ENCODE measurements at places on chromosomes 11 and 22.

DNA sequence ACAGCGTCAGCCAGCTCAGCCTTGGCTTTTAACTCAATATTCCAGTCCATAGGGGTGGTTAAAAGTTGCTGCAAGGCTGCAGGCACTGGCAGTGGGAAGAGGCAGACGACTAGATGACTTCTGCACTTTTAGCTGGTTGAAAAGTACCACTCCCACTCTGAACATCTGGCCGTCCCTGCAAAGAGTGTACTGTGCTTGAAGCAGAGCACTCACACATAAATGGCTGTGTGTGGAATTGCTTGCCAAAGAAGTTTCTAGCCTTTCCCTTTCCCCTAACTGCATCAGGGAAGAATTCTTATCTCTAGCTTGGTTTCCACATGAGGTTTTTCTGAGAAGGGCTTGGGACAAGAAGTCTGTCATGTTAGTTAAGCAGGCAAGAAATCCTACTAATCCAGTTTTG lies 5.1 kb upstream of the PHLDB1 start:
- DNase-seq, result no peak

DNA sequence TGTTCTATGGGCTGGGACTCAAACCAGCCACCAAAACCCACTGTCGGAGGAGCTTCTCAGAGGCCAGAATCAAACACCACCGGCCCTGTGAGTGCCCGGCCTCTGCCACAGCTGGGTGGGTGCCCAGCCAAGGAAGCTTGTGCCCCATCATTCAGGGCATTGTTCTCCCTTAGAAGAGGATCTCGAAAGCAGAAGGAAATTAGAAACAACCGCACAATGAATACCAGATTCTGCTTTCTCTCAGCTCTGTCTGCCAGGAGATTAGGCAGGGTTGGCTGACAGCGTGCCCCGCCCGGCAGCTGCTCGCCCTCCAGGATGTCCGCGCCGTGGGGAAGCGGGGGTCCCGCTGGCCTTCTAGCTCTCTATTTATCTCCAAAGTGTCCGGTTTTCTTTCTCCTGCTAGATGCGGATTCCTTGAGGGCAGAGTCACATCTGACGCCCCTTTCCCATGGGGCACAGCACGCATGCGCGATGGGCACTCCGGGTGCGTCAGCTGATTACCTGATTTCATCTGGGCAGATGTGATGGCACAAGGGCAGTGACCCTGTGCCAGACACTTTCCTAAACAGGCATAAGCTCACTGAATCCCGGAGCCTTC lies 25.5 kb downstream of the SCGB1A1 start:
- no peak for DNase-seq

DNA sequence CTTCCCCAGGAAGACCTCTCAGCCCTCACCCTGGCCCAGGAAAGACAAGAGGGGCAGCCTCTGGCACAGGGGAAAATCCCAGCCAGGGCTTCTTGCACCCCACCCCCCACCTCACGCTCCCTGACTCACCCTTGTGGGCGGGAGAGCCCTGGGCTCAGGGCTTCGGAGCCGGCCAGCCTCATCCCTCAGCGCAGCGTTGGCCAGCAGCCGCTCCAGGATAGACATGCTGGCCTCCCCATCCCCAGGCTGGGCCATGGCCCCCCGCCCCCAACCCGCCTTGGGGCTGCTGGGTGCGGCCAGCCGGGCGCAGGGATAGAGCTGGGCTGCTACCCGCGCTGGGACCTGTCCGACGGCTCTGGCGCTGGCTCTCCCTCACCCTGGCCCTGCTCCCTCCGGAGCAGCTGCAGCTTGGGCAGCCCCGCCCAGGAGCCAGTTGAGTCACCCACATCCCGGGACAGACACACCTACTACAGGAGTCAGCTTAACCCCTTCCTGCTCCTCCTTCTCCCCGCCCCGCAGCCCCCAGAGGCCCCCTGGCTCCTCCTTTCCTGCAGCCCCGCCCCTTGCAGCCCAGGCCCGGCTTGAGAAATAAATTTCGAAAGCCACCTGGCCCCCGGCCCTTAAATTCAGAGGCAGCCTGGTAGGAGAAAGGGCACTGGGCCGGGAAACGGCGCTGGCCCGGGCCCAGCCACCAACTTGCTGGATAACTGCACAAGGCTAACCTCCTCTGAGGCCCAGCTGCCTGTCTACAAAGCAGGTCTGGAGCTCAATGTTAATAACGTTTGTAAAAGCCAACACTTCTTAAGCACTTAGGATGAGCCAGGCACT lies 13.4 kb downstream of the TNKS1BP1 start:
- DNase-seq, result peak; percentile 96

GRCh38 chr22:44086271-44087088 lies 62.4 kb downstream of the PARVB start:
- peak; percentile 37 for DNase-seq

- no peak for DNase-seq
These were observed 1635.2 kb downstream of the FAM181B start for GRCh38 chr11:81098471-81098870.

DNA sequence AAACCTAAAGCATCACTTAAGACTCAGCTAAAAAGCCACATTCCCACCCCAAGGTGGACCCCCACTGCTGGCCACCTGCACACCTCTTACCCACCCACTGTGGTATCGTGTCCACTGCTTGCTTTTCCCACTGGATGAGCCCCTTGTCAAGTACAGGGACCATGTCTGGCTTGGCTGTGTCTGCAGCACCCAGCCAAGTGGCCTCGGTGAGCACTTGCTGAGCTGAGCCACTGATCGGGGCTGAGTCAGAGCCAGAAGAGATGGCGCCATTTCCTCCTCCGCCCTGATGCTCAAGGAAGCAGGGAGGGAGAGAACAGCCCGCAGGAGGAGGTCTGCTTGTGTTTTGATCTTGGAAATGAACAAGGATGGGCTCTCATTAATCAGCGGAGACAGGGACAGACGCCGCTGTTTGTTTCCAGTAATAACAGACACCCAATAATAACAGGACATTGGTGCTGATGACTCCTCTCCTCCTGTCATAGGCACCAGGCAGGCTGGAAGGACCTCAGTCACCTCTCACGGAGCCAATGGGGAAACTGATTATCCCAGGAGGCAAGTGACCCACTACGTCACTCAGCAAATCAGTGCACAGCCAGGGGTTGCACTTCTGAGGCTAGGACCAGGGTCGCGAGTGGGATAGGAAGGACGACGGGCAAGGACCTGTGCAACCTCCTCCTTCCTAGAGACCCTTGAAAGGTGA lies 85.2 kb upstream of the RTL6 start:
- no peak for DNase-seq

GRCh38 chr11:111452817-111453552 lies 59.2 kb downstream of the BTG4 start:
- no peak for DNase-seq

GRCh38 chr11:4191031-4191571 lies 96.5 kb downstream of the RRM1 start:
- no peak for DNase-seq

DNA sequence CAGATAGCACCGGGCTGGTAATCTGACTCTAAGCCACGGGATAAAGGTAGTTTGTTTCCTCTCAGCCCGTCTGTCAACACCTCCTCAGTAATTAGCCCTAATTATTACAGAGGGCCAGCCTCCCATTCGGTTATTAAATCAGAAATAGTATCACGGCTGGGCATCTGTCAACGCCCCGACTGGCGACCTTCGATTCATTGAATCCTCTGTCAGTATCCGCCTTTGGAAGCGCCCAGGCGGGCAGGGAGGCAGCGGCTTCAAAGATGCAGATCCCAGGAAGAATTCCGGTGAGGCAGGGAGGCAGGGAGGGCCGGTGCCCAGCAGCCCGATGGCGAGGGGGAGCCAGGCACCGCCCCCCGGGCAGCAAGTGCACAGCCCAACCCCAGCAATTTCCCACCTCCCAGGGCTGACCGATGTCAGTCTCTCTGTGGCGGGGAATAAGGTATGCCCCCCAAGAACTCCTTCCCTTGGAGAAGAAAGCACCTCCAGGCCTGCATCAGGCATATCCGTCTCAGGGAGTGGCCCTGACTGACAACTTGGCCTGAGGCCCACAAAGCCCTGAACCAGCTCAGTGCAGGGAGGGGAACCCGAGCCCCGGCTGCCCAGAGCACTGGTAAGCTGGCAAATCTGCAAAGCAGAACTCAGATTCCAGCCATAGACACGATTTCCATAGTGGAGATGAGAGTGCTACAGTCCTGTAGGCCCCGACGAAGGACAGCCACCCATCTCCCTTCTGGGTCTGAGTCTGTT lies 11.4 kb downstream of the GNB1L start:
- no peak for DNase-seq

- DNase-seq, result peak; percentile 58
These were observed 6.8 kb downstream of the ST14 start for GRCh38 chr11:130166457-130166784.

- DNase-seq, result no peak
These were observed 85.9 kb upstream of the SNX19 start for GRCh38 chr11:131002145-131002544.

- DNase-seq, result no peak
These were observed 24.1 kb downstream of the IRAG1 start for GRCh38 chr11:10669258-10670033.

- no peak for DNase-seq
These were observed 173.3 kb upstream of the SYT13 start for GRCh38 chr11:45459491-45459890.

DNA sequence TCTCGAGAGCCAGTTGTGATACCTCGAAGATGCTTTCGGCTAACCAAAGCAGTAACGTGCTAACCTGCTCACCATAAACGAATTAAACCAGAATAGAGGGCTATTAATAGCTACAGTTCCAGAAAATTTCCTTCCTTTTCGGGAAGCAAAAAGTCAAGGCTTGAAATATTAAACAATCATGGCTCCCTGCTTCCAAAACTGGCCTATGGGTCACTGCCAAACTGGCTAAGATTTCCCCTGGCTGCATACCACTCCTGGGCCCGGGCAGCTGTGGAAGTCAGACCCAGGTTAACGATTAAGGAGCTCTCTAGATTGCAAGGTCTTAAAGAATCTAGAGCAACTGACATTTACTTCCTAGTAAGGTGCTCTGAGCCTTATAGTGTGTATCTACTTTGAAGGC lies 1.7 kb downstream of the AMOTL1 start:
- no peak for DNase-seq

DNA sequence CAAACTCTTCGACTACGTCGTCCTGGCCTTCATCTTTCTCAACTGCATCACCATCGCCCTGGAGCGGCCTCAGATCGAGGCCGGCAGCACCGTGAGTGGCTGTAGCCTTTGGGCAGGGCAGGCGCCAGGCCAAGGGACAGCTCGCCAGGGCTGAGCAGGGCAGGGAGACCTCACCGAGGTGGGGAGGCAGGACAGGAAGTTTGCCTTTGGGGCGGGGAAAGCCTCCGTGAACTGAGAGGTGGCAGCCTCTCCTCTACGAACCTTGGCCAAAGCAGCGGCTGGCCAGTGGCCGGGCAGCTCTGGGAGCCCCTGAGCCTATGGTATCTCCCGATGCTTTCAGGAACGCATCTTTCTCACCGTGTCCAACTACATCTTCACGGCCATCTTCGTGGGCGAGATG lies 93.2 kb downstream of the CACNA1I start:
- no peak for DNase-seq

DNA sequence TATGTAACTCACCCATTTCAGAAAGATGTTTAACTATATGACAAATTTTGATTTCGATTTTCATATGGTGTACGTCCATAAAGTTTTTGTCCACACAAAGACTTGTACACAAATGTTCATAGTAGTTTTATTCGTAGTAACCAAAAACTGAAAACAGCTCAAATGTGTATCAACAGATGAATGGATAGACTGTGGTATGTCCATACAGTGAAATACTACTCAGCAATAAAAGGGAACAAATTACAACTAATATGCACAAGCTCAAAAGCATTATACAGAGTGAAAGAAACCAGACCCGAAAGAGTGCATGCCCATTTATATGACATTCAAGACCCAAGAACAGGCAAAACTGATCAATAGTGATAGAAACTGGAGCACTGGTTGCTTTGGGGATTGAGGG lies 64.0 kb downstream of the MN1 start:
- no peak for DNase-seq

GRCh38 chr11:20451568-20451967 lies 64.1 kb downstream of the PRMT3 start:
- no peak for DNase-seq

- no peak for DNase-seq
These were observed 366.8 kb downstream of the SHANK2 start for GRCh38 chr11:70885281-70886231.

DNA sequence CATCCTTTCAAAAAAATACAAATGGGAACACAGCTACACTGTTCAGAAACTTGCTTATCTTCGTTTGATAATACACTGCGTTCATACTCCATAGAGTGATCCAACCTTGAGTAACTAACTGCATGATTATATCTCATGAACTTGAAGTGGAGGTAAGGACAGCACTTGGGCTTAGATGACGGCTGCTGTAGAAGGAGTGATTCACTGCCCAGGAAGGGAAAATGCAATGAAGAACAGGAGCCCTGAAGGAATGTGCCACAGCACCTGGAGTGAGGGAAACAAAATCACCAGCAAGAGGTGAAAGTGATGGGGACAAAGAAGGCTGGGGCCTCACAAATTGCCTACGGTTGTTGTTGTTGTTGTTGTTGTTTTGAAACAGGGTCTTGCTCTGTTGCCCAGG lies 44.1 kb upstream of the SC5D start:
- no peak for DNase-seq

- DNase-seq, result no peak
These were observed 20.6 kb downstream of the DEAF1 start for GRCh38 chr11:674406-674805.

DNA sequence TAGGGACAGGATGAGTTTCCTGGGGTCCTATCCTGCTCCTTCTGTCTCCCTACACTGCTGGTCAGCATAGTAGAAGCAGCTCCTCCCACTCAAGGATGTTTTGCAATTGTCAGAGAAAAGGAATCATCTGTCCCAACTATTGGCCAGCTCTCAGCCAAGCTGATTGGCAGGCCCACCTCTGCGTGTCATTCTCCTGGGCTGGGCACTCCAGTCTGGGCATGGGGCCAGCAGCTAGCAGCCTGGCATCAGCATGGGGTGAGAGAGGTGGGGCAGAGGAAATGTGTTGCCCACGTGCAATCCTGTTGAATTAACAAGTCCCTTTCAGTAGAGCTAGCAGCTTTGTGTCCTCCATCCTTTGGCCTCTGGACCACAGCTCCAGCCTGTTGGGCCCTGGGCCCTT lies 14.1 kb downstream of the ANKK1 start:
- no peak for DNase-seq

- DNase-seq, result no peak
These were observed 455.7 kb downstream of the RAB38 start for GRCh38 chr11:87719326-87720073.

- DNase-seq, result no peak
These were observed 41.2 kb downstream of the SYT9 start for GRCh38 chr11:7292922-7293321.
